ENCODE measurements at places on chromosomes 4 and X.

DNA sequence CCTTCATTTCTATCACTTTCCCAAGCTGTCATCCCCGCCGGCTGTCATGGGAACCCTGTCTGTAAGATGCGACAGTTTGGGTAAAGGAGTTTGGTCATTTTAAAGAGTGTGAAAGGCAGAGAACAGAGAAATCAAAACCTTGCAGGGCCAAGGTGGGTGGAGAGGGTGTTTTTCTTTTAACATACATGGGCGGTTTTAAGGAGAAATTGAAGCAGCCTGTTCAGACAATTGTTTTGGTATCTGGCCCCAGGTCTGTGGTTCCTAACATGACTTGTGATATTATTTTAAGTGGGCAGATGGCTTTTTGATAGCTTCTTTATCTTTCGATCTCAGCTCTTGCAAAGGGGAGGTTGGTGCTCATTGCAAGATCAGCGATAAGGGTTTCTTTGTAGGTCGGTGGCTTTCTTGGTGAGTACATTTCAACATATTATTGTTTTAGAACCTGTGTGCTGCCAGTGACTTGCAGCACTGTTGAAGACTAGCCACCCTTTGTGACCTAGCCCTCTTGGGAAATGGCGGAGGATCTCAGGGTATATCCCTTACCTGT lies 3.7 kb downstream of the PPP1R3F start:
- DNase-seq: no peak

DNA sequence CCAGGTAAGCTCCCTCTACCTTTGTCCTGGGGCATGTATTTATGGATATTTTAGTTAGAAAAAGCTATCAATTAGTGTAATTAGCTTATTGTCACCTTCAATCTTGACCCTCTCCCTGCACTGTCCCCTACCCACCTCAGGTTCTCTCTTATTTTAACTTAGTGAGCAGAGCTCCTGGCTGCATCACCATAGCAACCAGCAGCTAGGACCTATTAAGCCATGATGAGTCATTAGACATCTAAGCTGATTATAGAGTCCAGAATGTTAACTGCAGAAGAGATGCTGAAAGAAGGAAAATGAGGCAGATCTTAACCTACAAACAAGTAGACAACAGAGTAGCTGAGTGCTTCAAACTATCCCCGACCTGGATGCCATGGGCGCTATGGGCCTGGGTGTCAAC lies 36.6 kb downstream of the MAGEE2 start:
- no peak for DNase-seq

DNA sequence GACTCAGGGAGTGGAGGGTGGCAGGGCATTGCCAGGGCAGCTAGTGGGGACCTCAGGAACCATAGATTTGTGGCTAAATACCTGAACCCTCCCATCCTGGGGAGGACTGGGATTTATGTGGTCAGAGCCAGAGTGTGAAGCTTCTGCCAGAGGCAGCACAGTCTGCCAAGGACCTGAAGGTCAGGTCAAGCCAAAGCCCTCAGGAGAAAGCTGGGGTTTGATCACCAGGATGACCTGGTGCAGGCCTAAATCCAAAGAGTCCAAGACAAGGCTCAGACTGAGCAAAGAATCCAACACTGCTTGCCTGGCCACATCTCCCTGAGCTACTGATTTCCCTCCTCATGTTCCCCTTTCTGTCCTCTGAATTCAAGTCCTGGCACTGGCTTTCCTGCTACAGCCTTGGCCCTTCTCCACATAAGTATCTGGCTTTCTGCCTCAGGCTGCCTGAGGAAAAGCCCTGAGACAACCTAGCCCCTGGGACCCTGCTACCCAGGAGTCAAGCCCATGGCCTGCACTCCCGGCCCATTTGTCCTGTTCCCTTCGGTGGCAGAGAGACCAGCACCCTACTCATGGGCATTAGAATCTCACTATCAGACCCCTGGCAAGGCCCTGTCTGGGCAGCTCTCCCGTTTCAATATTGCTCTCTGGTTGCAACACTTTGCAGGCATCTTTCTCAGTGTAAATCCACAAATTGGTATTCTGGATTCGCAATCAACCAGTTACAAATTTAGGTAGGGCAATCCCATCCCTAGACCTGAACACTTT lies 39.3 kb upstream of the SLC25A43 start:
- no peak for DNase-seq

DNA sequence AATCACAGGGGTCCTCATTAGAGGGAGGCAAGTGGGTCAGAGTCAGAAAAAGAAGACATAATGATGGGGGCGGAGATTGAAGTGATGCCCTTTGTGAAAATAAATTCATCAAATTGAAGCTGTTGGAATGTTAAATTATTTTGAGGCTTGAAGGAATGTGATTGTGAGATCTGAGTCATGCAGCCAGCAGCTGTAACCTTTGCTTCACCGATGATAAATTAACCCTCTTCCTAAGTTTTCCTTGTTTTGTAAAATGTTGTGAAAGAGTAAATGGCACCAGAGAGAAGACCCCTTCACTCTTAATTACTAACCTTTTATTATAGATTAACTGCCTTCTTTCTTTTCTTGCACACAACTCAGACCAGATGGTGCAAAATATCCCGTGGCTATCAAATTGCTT lies 47.7 kb upstream of the FAM9A start:
- DNase-seq: no peak

DNA sequence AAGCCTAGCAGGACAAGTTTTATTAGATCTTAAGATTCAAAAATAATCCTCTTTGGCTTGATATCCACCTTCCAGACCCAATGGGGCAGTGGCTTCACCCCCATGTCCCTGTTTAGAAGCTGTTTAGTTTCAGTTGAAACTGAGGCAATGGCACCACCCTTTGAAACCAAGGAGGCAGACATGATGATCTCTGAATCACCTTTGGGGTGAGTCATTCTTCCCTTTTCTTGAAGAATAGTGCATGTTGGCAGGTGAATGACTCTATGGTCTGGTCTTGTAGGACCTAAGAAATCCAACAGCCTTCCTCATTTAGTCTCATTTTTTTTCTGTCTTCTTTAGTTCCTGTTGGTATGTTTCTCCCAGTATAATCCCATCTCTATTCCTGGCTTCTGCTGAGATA lies 29.5 kb upstream of the BMP15 start:
- no peak for DNase-seq

GRCh38 chr4:86060341-86060740 lies 299.5 kb downstream of the MAPK10 start:
- no peak for DNase-seq

DNA sequence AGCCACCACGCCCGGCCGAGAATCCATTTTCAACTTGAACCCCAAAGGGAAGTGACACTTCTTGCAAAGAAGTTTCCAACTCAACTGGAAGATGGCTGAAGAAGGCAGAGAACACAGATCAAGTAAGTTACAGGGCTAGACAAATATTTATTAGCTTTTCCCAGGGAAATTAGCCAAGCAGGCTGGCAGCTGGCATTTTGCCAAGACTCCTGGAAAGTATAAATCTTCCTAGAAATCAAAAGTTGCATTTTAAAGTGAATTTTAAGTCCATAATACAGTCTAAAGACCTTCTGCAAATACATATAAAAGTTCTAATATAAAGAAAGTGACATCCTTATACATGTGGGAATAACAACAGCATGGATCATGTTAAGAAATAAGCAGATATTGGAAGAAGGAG lies 3.4 kb upstream of the MRPL1 start:
- DNase-seq: no peak

GRCh38 chr4:40587826-40588225 lies 41.8 kb downstream of the RBM47 start:
- no peak for DNase-seq

DNA sequence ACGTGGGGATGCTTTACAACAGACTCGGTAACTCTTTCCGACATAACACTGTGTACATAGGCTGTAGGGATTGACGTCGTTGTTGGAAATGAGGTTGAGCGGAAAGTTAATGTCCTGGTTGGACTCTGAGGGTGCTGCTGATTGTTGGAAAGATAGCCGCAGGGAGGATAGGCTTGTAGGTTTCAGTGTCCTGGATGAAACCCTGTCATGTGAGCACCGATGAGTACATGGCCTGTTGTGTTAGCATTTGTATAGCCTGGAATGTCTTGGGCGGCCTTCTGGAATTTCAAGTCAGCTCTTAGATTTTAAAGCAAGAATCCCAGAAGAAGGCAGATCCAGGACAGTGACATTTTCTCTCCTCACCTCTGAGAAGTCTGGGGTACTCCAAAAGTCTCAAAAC lies 63.3 kb downstream of the TBC1D14 start:
- no peak for DNase-seq

GRCh38 chr4:80069108-80069836 lies 3.8 kb downstream of the ANTXR2 start:
- no peak for DNase-seq

- DNase-seq: no peak
These were observed 43.5 kb upstream of the TMEM164 start for GRCh38 chrX:109959356-109959871.

- DNase-seq: no peak
These were observed 24.9 kb upstream of the SEC24B start for GRCh38 chr4:109408711-109409110.

DNA sequence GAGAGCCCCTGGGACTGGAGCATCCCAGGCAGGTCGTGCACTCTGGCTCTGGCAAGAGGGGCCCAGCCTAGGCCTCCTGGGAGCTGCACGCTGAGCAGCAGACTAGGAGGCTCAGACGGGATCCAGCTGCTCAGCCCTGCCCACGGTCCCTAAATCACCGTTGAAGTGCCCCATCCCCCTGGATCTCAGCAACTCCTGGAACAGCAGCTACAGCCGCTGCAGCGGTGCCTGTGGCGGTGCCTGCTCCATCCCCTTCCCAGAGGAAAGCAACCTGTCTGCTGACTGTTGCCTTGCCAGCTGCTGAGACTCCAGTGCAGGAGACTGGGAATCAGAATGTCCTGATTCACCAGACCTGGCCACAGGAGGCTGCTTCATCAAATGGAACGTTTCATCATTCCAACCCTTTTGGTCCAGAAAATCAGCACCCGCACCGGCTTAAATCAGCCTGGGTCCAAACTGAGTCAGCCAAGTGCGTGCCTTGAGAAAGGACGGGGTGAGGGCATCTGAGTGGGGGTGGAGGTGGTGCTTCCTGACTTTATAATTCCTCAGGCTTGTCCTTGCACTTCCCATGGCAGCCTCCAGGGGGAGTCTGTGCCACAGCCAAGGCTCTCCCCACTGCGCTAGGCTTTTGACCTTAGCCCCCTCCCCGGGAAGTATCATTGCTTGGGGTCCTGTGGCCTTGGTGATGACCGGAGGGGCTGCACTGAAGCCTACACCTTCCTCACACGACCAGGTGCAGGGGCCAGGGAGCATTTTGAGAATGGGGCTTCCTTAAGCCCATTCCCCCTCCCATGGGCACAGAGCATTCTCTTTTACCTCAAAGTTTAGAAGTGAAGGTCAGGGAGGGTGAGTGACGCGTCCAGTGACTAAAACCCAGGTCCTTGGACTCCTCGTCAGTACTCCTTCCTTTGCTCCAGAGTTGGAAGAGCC lies 6.5 kb downstream of the ZNF185 start:
- no peak for DNase-seq

- DNase-seq: no peak
These were observed 32.5 kb downstream of the HMGB2 start for GRCh38 chr4:173301518-173302201.

Measured in Caco-2 (cell line).